Endothelial cell of coronary artery (primary cell): ENCODE measurements at places on chromosomes 1 and 21. TPM values are rescaled to one million over a fixed set of nuclear protein-coding genes. Genes with fewer than 3 reads are reported as not detected.

SPATA45 gene
- not detected in 2 replicates for total RNA-seq

KCNK2 gene
- under 0.01 TPM in 1 of 2 replicates, not detected in the other for total RNA-seq

HHAT gene
- total RNA-seq, result 0.85 and 1.4 TPM in 2 replicates

PFKL gene
- total RNA-seq, result 240 and 386 TPM in 2 replicates

SH3D21 gene
- total RNA-seq, result 0.63 and 3.9 TPM in 2 replicates
